Transverse colon (tissue), 4 donors: ENCODE measurements at places on chromosomes 3 and 15.

GRCh38 chr15:82571722-82572222, 31.5 kb upstream of the RPS17 start:
- peak; percentile 45 for DNase-seq

DNA sequence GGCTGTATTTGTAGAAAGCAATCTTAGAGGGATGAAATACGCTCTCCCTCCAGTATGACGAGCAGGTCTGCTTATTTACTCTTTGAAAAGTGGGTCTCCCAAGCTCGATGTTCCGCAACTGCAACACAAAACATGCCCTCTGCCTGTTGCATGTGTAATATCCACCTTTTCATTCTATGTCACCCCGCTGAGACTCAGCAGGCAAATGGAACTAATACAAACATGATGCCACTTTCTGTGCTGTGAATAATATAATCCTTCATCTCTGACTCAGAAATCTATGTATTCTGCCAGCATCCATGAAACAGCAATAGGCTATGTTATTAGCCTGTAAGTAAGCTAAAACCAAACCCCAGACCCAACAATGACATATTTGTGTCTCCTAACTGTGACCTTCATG, 200.8 kb upstream of the TMCO5A start:
- DNase-seq, result no peak

GRCh38 chr3:39135170-39135805, 18.1 kb downstream of the CSRNP1 start:
- no peak for DNase-seq

DNA sequence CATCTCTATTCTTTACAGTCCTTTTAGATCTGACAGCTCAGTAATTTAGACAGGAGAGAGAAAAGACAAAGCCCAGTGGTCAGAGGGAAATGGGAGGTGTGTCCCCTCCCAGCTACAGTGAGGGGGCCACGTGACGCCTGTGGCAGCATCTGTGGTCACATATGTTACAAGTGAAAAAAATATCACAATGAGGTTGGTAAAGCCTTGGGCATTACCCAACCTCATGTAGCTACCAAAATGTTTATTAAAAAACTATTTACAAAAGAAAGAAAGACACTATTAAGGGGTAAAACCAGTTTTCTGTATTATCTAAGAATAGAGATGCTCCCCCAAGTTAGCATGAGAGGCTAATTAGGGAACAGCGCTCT, 42.9 kb upstream of the PLCL2 start:
- DNase-seq, result peak; percentile 68

DNA sequence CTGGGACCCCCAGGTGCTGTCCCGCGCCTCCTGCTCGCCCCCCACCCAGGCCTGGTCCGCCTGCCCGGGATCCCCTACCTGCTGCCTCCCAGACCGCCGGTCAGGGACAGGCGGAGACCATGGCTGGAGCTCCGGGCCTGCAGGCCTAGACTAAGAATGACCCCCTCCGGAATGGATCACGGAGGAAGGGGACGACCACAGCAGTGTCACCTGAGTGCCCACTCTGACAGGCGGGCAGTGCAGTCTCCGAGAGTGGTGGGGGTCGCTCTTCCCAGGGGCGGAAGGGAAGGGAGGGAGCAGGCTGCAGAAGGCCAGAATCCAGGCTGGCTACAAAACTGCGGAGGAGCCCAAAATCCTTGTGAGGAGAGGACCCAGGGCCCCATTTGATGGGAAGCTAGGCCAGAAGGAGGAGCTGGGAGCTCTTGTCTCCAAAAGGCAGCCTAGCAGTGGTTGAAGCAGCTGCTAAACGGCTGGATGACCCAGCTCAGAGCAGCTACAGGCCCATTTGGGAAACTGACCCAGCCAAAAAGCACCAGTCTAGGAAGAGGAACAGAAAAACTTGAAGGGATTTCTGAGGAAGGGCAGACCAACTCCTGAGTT, 908 bp upstream of the RAB43 start:
- peak; percentile 20 for DNase-seq

- DNase-seq, result peak; percentile 83
These were observed 44.9 kb upstream of the TSEN2 start for GRCh38 chr3:12439161-12439940.

GRCh38 chr3:195257454-195258448, 13.2 kb downstream of the XXYLT1 start:
- DNase-seq, result no peak

DNA sequence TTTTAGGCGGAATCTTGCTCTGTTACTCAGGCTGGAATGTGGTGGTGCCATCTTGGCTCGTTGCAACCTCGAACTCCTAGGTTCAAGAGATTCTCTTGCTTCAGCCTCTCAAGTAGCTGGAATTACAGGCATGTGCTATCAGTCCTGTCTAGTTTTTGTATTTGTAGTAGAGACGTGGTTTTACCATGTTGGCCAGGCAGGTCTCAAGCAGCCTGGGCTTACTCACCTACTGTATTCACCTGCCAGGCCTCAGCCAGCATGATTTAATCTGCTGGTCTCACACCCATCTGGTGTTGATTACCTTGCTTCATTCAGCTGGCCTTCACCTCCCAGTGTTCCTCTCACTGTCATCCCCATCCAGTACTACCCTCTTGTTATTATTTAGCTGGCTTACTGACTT, 102.0 kb downstream of the IL12A start:
- DNase-seq, result no peak

DNA sequence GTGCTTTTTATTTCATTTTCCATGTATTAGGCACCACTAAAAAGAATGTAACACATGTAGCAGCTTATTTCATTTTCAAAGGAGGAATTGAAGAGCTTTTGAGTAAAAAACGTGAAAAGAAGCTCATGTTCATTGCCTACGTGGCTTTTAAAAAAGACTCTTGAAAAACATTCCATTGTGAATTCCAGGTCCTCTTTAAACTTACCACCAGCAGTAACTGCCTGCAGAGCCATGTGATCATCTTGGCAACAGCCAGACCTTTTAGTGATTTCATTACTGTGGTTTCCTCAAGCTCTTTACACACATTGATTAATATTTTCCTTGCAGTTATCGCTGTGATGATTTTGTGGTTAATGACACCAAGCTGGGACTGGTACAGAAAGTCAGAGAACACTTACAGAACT, 43.8 kb upstream of the FBXL22 start:
- DNase-seq, result no peak

- no peak for DNase-seq
These were observed 41.3 kb downstream of the CMTM7 start for GRCh38 chr3:32432711-32433530.
